ENCODE measurements at places on chromosomes 13 and 19.

GRCh38 chr13:83125791-83126190 is 756.5 kb downstream of the SLITRK1 start:
- no peak for DNase-seq

GRCh38 chr13:100630555-100630954 is 42.0 kb upstream of the GGACT start:
- DNase-seq = peak; percentile 90

- DNase-seq = peak; percentile 78
Measured at GRCh38 chr13:35593651-35594050, 117.2 kb upstream of the MAB21L1 start.

DNA sequence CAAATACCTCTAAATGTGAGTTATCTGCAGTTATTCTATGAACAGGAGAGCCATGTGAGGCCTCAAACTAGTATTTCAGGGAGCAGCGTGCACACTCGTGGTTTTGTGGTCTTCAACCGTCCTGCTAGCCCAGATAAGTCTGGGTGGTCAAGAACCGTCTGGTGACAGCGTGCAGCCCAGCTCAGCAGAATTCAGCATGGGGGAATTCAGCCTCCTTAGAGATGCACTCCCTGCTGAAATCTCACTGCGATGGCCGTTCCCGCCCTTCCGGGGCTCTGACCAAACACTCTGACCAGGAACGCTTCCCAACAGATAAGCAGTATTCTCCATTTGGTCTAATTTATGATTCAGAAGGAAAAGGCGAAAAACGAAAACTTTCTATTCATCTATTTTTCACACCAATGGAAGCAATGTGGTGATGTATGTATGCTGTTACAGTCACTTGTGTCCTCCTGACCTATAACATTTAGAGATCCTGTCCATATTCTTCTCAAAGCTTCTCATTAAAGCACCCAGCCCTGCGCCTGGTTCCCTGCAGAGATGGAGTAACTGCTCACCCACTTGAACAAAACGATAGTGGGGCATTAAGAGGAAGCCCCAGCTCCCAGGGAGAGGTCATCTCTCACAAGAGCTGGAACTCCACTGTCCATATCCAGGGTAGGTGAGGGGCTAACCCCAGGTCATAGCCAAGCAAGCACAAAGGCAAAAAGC is 2.9 kb downstream of the ANKRD27 start:
- no peak for DNase-seq

- DNase-seq = no peak
Measured at GRCh38 chr19:2779121-2779740, 3.8 kb downstream of the SGTA start.
